BJ (cell line): ENCODE measurements at places on chromosomes 16 and 17. TPM values are rescaled to one million over a fixed set of nuclear protein-coding genes. Genes with fewer than 3 reads are reported as not detected.

Gene CYB5B
- 134 and 196 TPM in 2 replicates for polyA plus RNA-seq

Gene LUC7L3
- polyA plus RNA-seq, result 55.6 and 63.2 TPM in 2 replicates

Gene PCGF2
- polyA plus RNA-seq, result 16.6 and 27.6 TPM in 2 replicates

Gene SDK2
- 0.02 and 0.04 TPM in 2 replicates for polyA plus RNA-seq

Gene BCL6B
- polyA plus RNA-seq, result not detected in 2 replicates

Gene MPP2
- 3.1 and 5.3 TPM in 2 replicates for polyA plus RNA-seq

Gene FOXN1
- polyA plus RNA-seq, result not detected in 2 replicates

Gene CDRT15L2
- not detected in 2 replicates for polyA plus RNA-seq

Gene CA7
- not detected in 2 replicates for polyA plus RNA-seq

Gene CCL18
- not detected in 2 replicates for polyA plus RNA-seq

Gene TMEM238L
- polyA plus RNA-seq, result not detected in 2 replicates

Gene TBC1D16
- 8.4 and 9.0 TPM in 2 replicates for polyA plus RNA-seq

Gene EVPL
- not detected in 2 replicates for polyA plus RNA-seq

Gene INCA1
- 0.55 and 1.3 TPM in 2 replicates for polyA plus RNA-seq

Gene VWA3A
- 0.02 and 0.15 TPM in 2 replicates for polyA plus RNA-seq

Gene PRSS33
- not detected in 2 replicates for polyA plus RNA-seq

Gene OR1E1
- not detected in 2 replicates for polyA plus RNA-seq

Gene RASL10B
- polyA plus RNA-seq, result 3.2 and 4.5 TPM in 2 replicates

Gene NPIPB8
- 0.23 TPM in 1 of 2 replicates, not detected in the other for polyA plus RNA-seq

Gene CHST6
- 0.10 and 0.12 TPM in 2 replicates for polyA plus RNA-seq

Gene OMG
- polyA plus RNA-seq, result 0.13 and 0.21 TPM in 2 replicates

Gene MYH2
- 0.34 and 0.43 TPM in 2 replicates for polyA plus RNA-seq
